ENCODE measurements at places on chromosomes 3 and 15.
A peak's percentile ranks its signal among the peaks of the same experiment; 100 is the strongest.

- DNase-seq = no peak
Measured at GRCh38 chr3:62451211-62451887, 78.0 kb upstream of the FEZF2 start.

GRCh38 chr3:172678068-172678467, 32.8 kb downstream of the NCEH1 start:
- no peak for DNase-seq

GRCh38 chr3:21140785-21141184, 610.2 kb downstream of the ZNF385D start:
- no peak for DNase-seq

- DNase-seq = no peak
Measured at GRCh38 chr15:49131403-49131802, 24.0 kb downstream of the COPS2 start.

GRCh38 chr3:182028081-182028480, 316.4 kb downstream of the SOX2 start:
- no peak for DNase-seq

GRCh38 chr15:61084944-61085367, 144.1 kb downstream of the RORA start:
- DNase-seq = no peak

DNA sequence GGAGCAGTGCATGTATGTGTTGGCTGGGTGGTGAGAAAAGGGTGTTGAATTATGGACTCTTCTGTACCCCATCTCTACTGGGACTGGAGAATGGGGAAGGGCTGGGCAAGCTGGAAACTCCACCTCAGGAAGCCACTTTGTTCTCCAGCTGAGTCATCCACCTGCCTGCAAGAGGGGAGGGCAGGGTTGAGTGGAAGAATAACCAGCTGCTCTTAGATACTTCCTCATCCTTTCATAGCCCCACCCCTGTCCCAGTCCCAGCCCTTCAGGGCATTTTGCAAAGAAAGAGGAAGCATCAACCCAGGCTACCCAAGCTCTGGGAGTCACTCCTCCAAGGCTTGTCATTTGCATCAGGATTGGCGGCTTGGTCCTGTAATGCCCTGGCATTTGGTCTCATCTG, 33.1 kb downstream of the RAB11A start:
- DNase-seq = peak; percentile 96

DNA sequence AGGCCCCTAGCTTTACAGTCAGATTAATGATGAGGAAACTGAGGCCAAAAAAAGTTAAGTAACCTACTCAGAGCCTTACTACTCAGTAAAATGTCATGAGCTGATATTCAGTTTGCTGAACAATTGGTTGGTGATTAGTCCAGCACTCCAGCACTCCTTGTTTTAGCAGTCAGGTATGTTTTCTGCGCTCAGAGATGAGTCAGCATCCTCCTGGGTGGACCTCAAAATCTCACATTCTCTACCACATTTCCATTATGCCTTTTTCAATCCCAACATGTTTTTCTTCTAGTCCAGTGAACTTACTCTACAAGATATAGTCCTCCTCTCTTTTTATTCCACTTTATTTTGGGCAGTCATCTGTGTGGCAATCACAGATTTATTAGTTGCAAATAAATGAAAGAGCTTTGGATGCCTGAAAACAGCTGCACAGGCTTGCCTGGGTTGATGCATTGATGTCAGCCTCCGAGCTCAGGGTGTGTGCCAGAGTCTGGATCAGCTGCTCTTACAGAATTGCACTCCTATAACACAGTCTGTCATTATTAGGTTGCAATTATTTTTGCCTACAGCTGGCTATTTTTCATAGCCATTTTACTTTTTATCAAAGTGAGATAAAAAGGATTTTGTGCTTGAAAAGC, 133.2 kb downstream of the ARPP21 start:
- no peak for DNase-seq

GRCh38 chr3:44981751-44982150, 5.7 kb downstream of the EXOSC7 start:
- no peak for DNase-seq

DNA sequence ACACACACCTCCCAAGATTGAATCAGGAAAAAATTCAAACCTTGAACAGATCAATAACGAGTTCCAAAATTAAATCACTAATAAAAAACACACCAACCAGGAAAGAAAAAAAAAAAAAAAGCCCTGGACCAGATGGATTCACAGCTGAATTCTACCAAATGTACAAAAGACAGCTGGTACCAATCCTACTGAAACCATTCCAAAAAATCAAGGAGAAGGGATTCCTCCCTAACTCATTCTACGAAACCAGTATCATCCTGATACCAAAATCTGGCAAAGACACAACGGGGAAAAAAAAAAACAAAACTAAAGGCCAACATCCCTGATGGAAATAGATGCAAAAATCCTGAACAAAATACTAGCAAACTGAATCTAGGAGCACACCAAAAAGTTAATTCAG, 54.4 kb upstream of the SLC12A8 start:
- no peak for DNase-seq

- no peak for DNase-seq
Measured at GRCh38 chr15:78457101-78457500, 19.1 kb downstream of the IREB2 start.

GRCh38 chr3:150412561-150413231, 4.6 kb downstream of the TSC22D2 start:
- DNase-seq = no peak

- no peak for DNase-seq
Measured at GRCh38 chr3:186303965-186304364, 58.1 kb downstream of the DGKG start.

DNA sequence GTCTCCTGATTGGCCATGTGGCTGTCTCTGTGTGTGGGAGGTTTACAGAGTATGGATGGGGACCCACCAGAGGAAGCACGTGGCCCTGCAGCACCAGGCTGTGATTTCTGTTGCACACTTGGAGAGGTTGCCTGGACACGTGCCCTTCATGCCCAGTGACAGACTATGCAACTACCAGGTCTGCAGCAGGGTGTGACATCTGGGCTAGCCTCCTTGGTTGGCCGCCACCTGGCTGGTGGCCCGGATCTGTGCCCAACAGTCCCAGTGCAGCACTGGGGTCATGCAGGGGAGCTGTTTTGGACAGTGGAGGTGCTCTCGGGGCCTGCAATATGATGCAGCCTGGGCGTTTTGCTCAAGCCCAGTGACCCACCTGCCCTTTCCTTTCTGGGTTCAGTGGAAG, 212.5 kb downstream of the UBE3A start:
- DNase-seq = no peak

DNA sequence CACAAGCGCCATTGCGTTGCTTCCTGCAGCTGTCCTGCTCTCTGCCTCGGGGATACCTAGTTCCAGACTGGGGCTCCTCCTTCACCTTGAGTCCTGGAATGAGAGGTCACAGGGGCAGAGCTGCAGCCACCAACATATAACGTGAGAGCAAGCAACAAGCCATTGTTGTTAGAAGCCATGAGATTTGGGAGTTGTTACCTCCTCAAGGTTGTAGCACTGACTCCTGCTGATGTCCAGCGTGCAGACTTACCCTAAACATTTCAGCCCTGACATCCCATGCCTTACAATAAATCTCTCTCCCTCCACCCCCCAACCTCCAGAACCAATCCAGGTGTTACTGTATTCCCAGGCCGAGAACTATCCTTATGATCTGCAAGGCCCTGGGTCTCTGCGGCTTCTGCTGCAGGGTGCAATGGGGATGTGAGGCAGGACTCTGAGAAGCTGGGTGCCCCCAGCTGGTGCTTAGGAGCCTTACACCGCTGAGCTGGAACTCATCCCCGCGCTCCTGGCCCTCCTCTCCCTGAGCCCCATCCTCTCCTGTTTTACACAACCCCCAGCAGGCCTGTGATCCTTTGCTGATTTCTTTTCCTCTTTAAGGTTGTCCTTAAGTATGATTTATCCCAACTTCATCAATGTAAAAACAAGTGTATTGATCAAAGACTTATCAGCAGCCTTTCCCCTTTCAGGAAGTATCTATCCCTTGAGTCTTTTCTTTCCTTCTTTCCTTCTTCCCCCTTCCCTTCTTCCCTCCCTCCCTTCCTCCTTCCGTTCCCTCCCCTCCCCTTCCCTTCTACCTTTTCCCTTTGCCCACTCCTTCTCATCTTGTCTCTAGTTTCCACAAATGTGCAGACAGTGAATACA, 84.2 kb upstream of the ABHD2 start:
- no peak for DNase-seq

DNA sequence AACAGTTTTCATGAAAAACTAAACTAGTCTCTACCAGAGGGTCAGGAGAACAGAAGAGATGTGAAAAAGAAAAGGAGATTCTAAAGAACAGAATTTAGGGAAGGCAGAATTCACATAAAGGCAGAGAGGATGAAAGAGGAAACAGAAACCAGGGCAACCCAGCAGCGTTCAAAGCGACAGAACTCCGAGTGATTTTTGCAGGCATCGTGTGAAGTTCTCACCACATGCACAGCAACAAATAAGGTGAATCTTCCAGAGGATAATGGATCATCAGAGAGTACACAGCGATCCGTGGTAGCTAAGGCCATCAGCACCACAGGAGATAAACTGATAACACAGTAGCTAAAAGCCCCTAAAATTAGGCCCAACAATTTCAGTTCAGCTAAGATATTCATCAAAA, 250.8 kb upstream of the THBS1 start:
- no peak for DNase-seq

DNA sequence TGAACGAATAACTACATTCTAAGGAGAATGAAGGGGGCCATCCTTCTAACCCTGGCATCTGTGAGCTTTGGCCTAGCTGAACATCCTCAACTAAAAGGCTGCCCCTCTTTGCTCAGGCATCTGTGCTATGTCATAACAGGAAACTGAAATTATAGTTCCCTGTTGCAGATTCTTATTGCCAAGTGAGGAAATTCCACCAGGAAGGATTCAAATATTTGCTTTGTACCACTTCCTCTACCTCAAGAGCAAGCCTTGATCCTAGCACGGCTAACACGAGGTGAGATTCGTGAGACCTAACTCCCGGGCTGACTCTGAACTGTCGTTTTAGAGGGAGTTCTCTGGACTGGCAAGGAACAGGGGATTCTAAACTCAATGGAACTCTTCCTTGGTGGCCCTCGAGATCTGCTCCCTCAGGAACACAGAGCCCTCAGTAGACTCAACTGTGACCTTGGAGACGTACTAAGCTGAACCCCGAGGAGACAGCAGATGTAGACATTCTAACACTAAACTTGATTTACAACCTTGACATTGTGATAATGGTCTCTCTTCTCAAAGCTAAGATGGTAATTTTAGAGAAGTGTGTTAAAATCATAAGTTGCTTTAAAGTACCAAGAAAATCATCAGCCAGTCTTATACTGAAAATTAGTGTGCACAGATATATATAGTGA, 4.2 kb downstream of the SPG21 start:
- no peak for DNase-seq
